Psoas muscle (tissue), 8 donors: ENCODE measurements at places on chromosomes 2 and 18. TPM values are rescaled to one million over a fixed set of nuclear protein-coding genes. Genes with fewer than 3 reads are reported as not detected.

Gene ABHD1
- 3.8 TPM for total RNA-seq

GRCh38 chr2:240301256-240301795 is 134.1 kb upstream of the GPC1 start:
- DNase-seq: no peak

GRCh38 chr2:41933585-41934320 is 114.1 kb upstream of the PKDCC start:
- DNase-seq: no peak

DNA sequence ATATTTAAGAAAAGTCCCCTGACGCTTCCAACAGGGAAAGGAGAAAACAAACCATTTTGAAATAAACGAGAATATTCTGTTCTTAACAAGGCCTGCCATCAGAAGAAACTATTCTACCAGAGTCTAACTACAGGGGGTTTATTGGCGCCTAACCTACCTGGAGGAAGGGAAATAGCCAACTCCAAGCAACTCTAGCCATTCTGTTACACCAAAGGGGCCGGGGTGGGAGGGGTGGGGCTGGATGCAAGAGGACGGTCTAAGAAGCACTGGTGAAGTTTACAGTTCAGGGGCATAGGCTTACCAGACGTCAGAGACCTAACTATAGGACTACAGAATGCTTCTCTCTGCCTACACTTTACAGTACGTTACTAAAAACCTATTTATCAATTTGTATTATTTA is 60.5 kb upstream of the GALNT5 start:
- DNase-seq: no peak

Gene KIAA2012
- 0.06 TPM for total RNA-seq

GRCh38 chr2:38653715-38654527 is 12.0 kb upstream of the GALM start:
- no peak for DNase-seq

Gene DSG1
- total RNA-seq: not detected

DNA sequence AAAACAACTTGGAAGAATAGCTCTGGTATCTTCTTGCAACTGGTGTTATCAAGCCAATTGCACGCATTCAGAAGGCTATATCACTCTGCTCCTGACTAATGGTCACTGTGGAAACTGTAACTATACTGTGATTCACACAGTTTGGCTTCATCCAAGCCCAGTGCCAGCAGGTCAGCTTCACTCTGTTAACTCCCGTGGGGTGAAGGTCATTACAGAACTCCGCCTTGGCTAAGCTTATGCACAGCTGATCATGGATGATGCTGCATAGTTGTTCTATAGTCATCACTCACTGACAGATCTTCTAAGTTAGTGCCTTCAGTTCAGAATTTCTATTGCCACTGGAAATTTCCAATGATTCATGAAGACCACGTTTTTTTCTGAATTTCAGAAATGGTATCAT is 497.2 kb upstream of the NETO1 start:
- no peak for DNase-seq

DNA sequence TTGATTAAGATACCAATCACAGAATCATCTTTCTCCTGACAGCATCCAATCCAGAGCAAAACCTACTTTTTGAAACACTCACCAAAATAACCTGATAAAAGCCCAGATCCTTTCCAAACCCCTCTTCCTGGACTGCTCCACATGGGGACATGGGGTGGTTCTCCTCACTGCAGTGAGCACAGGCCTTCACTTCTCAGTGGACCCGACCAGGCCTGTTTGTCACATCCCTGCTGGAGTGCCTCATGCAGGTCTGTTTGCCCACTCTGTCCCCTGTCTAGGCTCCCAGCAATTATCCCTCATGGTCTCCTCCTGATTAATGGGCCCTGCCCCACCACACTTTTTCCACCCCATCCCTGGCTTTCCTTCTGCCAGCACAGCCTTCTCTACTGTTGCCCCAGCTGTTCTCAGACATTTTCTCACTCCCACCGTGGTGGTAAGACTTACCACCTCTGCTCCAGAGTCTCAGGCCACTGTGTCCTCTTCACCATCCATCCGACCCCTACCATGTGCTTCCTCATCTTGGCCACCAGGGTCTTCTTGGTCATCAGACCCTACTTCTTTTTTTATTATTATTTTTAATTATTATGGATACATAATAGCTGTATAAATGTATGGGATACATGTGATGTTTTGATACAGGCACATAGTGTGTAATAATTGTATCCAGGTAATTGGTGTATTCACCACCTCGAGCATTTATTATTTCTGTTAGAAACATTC is 21.1 kb downstream of the MRPL30 start:
- no peak for DNase-seq

GRCh38 chr18:14748496-14748895 is 524 bp downstream of the ANKRD30B start:
- no peak for DNase-seq

DNA sequence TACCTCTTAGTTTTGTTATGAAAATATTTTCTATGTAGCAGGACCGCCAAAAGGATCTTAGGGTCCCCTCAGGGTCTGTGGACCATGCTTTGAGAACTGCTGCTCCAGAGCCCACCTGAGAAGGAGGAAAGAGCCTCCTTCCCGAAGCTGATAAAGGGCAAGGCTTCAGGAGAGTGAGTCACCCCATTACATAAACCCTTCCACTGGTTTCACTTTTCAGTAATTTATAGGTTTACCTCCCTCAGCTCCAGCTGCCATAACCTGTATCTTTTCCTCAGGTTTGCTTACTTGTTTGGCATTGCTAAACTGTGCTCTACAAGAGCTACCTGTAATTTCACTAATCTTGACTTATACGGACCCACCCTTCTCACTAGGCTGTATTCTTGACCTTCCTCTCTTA is 6.6 kb downstream of the TTLL4 start:
- DNase-seq: no peak

DNA sequence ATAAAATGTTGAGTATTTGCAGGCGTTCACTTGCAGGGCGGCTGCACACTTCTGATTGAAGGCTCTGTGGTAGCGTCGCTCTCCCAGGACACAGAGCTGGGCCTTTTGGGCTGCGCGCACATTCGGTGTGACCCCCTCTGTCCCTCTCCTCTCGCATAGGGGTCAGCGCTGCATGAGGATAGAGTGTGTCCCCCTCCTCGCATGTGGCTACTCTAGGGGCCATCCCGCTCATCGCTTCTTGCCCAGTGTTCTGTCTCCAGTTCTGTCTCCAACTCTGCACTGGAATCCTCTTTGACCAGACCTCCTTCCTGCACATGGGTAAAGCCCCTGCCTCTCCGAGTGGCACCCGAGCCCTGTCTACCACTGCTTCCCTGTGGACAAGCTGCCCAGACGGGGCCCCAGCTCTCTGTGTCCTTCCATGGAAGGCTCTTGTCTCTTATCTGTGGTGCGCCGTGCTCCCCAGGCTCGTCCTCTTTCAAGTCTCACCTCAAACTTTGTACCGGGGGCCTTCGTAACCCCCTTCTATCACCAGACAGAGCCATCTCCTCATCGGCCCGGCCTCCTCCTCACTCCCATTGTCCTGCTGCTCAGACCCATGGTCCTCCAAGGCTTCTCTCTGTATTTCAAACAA is 278.0 kb upstream of the HDAC4 start:
- no peak for DNase-seq

GRCh38 chr18:48409591-48410094 is 460 bp upstream of the ZBTB7C start:
- peak; percentile 69 for DNase-seq

Gene MCM6
- 9.4 TPM for total RNA-seq

- no peak for DNase-seq
These were observed 49.0 kb upstream of the PAIP2B start for GRCh38 chr2:71275939-71276310.

GRCh38 chr2:86221066-86221684 is 21.9 kb downstream of the MRPL35 start:
- peak; percentile 42 for DNase-seq

DNA sequence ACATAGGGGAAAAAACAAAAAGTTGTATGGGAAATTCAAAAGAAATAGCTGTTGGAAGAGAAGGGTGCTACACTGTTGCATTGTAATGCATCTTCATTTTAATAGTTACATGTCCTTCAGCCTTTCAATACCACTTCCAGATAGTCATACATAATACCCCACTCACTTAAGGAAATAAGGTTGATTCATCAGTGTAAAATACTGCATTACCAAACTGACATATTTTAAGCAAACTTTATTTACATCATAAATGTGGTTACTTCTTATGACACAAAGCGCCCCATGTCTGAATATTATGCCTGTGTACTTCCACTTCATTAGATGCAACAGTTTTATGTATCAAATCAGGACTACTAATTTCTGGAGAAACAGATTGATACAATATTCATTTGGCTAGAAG is 4.5 kb downstream of the RBMS1 start:
- no peak for DNase-seq

- no peak for DNase-seq
These were observed 14.0 kb downstream of the YIPF4 start for GRCh38 chr2:32291746-32292145.

GRCh38 chr2:97669448-97669847 is at the start of gene C2orf92:
Gene C2orf92 (plus strand): TSS chr2:97669713. CDS start chr2:97669789, 76 bp downstream.
- DNase-seq: no peak

DNA sequence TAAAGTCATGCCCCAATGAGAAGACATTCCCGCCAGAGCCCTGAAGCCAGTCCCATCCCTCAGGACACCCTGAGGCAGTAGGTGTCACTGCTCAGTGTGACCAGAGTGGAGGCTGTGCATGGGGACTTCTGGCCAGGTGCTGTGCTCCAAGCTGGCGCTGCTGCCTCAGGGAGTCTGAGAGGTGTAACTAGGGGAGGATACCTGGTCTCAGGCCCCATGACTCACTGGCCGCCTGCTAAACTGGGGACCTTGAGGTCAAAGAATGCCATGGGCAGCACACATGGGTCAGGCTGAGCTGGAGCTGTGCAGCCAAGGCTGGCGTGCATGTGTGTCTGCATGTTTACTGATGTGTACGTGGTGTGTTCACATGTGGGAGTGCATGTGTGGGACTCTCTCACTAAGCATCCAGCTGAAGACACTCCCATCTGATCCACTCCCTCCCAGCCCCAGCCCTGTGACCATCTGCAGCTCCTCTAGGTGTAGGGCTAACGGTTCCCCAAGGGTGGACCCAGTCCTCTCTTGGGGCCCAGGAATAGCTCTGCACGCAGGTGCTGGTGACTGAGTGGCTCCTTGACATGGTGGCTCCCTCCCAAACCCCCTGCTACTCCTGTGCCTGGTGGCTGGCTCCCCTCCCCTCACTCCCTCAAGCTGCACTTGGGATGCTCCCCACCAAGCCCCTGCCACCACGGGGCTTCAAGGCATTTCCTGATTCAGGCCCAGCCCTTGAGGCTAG is 16.5 kb downstream of the HS6ST1 start:
- peak; percentile 13 for DNase-seq

GRCh38 chr2:9135822-9136558 is 70.6 kb upstream of the ASAP2 start:
- no peak for DNase-seq

DNA sequence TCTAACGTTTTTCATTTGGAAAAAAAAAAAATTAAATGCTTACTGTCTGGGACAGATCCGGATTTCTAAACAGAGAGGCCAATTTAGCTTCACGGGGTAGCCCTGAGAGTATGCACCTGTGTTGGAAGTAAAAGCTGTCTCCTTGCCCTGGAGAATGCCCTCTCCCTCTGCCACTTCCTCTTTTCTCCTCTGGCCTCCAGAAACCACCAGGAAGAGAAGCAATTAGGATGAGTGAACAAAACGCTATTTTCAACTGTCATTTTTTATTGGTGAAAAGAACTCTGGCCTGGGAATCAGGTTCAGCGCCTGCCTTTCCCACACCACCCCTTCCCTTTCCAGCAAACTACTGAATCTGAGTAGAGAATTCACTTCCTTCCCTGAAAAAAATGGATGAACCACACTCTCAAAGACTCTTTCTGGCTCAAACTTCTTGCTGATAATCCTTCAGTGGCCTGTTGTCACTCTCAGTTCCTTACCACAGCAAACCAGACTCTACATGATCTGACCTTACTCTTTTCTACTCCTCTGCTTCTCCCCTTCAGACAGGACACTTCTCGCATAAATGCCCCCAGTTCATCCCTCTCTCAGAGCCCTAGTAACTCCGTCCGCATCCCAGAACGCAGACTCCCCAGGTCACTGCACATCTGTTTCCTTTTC is 29.8 kb downstream of the KLF7 start:
- DNase-seq: no peak

Gene POTEC
- not detected for total RNA-seq

- peak; percentile 14 for DNase-seq
These were observed 21.9 kb downstream of the CFAP65 start for GRCh38 chr2:219019436-219019835.

GRCh38 chr18:36328385-36328858 is 30.9 kb downstream of the FHOD3 start:
- no peak for DNase-seq

Gene RBM44
- 0.58 TPM for total RNA-seq

GRCh38 chr2:119350311-119350998 is 16.2 kb downstream of the C2orf76 start:
- no peak for DNase-seq

DNA sequence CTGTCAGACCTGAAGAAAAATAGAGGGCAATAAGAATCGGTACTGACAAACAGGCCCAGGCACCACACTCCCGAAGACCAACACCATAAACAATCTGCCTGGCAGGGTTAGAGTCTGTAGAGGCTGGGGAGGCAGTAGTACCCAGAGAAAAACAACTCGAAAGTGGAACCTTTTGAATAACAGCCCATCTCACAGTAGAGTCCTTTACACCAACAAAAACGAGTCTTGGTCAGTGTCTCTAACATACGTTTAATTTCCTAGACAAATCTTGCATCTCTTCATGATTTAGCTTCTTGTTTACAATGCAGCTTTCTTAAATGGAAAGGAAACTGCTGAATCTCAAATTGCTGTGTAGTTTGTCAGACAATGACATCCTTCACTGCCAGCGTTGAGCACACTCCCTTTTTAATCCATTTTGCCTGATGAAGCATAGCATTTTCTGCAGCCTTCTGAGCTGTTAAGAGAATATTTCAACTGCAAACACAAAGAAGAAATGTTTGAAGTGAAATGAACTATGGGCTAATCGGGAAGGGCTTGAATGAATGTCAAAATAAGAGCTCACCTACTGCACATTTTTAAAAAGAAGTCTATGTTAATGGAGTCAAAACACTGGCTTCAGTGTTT is 73.1 kb upstream of the DSG1 start:
- no peak for DNase-seq

DNA sequence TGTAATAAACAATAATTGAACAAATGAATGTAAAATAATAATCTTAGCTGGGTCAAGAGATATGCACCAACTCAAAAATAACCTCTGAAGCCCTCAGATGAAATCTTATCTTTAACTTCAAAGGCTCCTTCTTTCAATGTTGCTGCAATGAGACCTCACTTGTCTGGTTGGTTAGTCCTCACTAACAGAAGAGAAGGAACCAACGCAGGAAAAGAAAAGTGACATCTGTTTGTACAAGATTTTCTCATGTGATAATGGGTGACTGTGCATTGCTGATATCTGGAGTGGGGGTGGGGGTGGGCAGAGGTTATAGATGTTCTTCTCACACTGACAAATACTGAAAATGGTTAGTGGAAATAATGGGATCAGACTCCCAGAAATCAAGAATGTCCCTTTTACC is 2.6 kb downstream of the SCN7A start:
- DNase-seq: no peak

GRCh38 chr2:30683236-30683956 is 123.8 kb downstream of the CAPN13 start:
- DNase-seq: no peak
